Astrocyte (in vitro differentiated cells and primary cell): ENCODE measurements at places on chromosomes 12 and 14. TPM values are rescaled to one million over a fixed set of nuclear protein-coding genes. Genes with fewer than 3 reads are reported as not detected.
A peak's percentile ranks its signal among the peaks of the same experiment; 100 is the strongest.

DNA sequence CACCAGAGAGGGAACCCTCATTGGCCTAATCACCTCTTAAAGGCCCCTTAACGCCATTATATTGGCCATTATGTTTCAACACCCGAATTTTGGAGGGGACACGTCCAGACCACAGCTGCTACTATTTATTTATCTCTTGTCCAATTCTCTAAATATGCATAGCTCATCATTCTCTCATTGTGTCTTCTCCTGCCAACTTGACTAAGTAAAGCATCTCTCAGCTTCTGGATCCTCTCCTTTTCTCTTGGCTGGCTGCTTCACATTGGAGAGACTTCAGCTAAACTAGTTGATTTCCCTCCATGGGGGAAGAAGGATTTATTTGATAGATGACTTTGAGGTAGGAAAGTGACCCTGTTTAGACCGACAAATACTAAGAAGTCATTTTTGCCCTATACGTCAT lies 120.4 kb upstream of the KRR1 start:
- no peak overlapping the region for H3K27ac ChIP-seq
- no peak overlapping the region for H3K4me3 ChIP-seq
- H3K36me3 ChIP-seq = no peaks in the 10 kb centered on the region
- no peak for DNase-seq

- peaks cover 22% of the 10 kb centered on the region for H3K27me3 ChIP-seq
- H3K4me3 ChIP-seq = peak overlapping the region; percentile 94
- peak overlapping the region; percentile 73 for H3K27ac ChIP-seq
These were observed 960 bp upstream of the LRFN5 start for GRCh38 chr14:41605550-41606281.

PRR4 gene
- 1.1 and 2.2 TPM in 2 replicates for total RNA-seq

ARHGAP9 gene
- 2.5 and 3.1 TPM in 2 replicates for total RNA-seq

DNA sequence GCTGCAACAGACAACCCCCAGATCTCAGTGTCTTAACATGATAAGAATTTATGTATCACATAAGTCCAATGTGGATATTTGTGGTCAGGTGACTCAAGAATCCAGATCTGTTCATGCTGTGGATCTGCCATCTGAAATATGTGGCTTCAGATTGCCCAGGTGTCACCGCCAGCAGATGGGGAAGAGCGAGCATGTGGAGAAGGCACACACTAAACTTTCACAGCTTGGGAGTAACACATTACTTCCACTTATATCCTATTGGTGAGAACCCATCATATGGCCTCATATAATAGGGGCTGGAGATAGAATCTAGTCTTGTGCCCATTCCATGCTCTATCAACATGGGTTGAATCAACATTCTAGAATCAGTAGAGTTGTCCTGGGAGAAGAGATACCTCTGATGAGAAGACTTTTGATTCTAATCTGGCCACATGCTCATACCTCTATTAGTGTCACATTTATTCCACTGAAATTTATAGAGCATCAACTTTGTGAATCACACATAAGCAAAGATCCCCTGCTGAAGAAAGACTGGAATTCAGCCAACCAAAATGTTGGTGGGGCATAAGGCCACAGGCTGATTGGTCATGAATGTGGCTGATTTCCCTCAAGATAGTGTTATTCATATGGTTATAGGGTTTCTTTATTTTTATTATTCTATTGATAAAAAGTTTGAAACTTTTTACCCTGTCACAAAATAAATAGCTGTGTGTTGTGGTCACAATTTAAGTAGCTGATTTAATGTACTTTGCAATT lies 6.0 kb upstream of the CALCOCO1 start:
- no peak overlapping the region for H3K27ac ChIP-seq
- H3K4me3 ChIP-seq = no peak overlapping the region
- H3K4me1 ChIP-seq = peaks cover 13% of the 10 kb centered on the region
- H3K36me3 ChIP-seq = no peaks in the 10 kb centered on the region

- H3K27me3 ChIP-seq = no peaks in the 10 kb centered on the region
- no peaks in the 10 kb centered on the region for H3K4me1 ChIP-seq
- H3K4me3 ChIP-seq = no peak overlapping the region
- DNase-seq = no peak
- H3K36me3 ChIP-seq = no peaks in the 10 kb centered on the region
These were observed 186.2 kb downstream of the SYNE2 start for GRCh38 chr14:64038841-64039542.

TPPP2 gene
- not detected in 2 replicates for total RNA-seq
